ENCODE measurements at places on chromosomes 1 and 21. TPM values are rescaled to one million over a fixed set of nuclear protein-coding genes. Genes with fewer than 3 reads are reported as not detected.
A peak's percentile ranks its signal among the peaks of the same experiment; 100 is the strongest.

DNA sequence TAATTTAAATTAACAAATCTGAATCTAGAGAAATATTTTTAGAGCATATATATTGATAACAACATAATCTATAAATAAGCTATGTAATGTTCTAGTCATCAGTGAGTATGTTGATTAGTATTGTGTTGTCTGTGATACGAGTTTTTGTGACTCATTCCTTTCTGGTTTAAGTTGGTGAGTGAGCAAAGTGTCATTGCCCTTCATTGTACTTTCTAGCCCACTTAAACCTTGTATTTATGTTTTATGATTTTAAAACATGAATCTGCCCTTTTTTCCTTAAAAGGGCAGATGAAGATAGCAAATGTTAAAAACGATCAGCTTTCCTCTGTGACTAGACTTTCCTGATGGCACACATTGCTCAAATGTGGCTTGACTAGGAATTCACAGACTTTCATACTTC lies 38.5 kb downstream of the MACO1 start:
- no peak for DNase-seq

- peak; percentile 26 for DNase-seq
These were observed 155.5 kb downstream of the GLUL start for GRCh38 chr1:182235952-182236650.

DNA sequence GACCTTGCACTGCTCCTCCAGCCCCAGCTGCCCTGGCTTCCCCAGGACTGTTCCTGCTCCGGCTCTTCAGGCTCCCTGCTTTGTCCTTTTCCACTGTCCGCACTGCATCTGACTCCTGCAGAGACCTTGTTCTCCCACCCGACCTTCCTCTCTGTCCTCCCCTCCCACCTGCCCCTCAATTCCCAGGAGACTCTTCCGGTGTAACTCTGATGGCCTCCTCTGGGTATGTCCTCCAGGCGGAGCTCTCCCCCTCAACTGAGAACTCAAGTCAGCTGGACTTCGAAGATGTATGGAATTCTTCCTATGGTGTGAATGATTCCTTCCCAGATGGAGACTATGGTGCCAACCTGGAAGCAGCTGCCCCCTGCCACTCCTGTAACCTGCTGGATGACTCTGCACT lies 550 bp downstream of the ACKR1 start:
- DNase-seq: no peak

- no peak for DNase-seq
These were observed 55.9 kb downstream of the SIK1 start for GRCh38 chr21:43370888-43371570.

- DNase-seq: no peak
These were observed 1423.9 kb upstream of the PRMT6 start for GRCh38 chr1:105632342-105633196.

DNA sequence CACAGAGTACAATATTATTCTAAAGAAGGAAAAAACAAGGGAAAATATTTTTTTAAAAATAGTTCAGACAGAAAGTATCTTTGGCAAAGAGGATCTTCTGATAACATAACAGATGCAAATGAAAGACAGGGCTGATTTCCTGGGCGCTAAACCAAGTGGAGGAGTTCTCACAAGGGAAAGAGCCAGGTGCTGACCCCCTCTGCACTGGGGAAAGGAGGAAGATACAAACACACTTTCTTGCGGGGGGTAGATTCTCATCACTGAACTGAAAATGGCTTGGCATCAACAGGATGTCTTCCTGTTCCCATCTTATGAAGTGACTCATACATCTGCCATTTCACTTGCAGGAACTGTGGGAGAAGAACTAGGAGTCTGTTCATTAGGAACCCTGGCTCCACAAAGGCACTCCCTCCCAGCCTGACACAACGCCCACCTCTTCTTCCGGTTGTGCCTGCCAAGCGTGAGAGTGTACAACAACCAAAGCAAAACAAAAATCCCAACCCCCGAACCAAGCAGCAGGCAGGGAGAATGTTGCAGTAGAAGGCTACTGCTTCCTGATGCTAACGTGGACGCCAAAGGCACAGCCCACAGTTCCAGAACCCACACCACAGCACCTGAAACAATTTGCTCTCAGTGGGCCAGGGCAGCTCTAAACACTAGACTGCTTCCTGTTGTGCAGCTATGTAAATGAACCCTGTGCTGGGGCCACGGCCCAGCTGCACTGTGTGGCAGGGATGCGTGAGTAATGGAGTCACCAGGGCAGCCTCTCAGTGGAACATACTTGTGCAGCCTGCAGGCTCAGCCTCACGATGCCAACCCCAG lies 51.0 kb downstream of the GADD45A start:
- peak; percentile 73 for DNase-seq

The CD5L gene
- total RNA-seq: 0.52 TPM

The CACNA1S gene
- not detected for total RNA-seq

DNA sequence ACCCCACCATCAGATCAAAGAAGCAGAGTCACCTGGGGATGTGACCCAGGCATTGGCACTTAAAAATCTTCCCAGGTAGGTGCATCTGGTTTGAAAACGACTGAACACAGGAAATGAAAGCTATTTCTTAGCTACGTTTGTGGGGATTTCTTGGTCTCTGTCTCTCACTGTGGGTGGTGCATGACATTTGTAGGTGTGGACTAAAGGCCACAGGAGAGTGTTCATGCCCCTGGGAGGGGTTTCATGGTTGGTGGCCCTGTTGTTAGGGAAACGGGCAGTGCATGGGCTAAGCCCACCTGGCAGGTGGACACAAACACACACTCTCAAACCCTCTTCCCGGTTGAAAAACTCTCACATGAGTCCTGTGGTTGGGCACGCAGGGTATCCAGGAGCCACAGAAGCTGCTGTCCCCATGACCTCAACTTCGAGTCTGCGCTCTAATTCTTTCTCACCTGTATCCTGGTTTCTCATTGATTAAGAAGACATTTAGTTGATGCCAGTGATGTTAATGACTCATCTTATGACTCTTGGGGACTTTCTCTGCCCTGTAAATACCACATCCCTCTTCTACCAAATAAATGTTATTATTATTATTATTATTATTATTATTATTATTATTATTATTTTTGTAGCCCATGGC lies 119.4 kb downstream of the MRPS6 start:
- no peak for DNase-seq

DNA sequence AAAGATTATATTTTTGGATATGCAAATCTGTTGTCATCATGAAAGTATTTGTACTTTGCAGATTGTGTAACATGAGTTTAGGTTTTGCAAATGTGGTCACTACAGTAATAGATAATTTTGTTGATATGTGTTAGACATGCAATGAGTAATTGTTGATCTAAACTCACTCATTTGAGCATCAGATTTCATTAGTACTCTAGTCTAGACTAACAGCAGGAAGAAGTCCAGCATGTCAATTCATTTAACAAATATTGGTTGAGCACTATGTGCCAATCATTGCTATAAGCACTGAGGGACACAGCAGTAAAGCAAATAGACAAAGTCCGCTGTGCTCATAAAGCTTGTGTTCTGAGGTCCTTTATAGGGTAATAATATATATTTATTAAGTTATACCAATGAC lies 350.0 kb downstream of the USP25 start:
- no peak for DNase-seq

DNA sequence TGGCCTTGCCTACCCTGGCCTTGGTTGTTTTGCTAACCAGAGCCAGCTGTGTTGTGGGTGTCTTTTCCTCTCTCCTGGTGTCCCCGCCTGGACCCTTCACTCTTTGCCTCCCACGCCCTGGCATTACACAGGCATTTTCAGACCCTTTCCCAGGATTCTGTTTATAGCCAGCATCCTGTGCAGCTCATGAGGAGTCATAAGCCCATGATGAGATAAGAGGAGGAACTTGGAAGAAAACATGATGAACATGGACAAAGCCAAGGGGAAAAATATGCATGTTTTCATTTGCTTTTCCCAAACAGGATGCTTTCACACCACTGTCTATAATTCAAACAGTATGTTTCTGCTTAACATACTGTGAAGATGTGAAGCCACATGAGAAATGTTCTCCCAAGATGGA lies 18.7 kb upstream of the WARS2 start:
- DNase-seq: no peak

DNA sequence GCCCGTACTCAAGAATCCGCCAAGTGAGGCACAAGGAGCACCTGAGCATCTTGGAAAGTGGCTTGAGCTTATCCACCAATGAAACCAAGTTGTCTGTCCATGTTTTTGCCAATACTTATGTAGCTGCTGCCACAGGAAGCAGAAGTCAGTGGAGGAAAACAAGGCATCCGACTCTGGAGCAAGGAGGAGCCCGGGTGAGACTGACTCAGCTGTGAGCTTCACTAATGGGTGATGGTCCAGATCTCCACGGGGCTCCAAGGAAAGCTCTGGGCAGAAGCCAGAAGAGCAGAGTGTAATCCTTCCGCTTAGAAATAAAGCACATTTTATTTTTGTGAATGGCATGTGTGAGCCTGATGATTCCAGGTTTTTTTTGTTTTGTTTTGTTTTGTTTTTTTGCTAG lies 12.3 kb upstream of the SSR2 start:
- no peak for DNase-seq

DNA sequence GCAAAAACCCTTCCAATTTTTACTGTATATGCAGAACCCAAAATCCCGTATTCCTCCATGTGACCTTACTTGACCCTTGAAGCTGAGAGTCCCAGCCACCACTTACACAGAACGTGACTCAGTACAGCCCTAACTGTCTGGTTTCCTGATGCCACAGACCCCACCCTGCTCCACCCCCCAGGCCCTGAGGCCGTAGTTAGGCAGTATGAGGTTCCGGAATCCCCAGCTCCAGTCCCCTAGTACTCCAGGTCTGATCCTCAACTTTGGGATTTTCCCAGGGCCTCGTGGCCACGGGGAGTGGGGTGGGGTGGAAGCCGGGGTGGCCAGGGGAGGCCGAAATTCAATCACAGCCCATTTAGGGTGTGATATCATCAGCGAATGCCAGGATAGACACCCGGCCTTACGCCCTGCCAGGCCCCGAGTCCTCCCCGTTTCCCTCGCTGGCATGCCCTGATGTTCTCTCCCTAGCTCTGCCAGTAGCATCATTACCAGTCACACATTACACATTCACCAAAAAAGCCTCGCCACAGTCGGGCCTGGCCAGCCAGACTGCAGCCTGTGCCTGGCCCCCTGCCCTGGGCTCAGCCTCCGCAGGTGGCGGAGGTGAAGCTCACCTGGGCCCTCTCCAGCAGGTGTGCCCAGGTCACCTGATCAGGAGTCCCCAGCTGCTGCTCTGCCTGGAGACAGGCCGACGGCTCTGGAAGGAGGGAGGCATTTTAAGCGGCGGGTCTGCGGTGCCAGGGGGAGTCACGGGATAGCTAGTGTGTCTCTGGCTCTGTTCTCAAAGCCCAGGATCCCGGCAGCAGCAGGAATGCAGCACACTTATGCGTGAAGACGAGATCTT lies 70.8 kb downstream of the SCCPDH start:
- peak; percentile 39 for DNase-seq

The CFHR2 gene
- total RNA-seq: not detected

DNA sequence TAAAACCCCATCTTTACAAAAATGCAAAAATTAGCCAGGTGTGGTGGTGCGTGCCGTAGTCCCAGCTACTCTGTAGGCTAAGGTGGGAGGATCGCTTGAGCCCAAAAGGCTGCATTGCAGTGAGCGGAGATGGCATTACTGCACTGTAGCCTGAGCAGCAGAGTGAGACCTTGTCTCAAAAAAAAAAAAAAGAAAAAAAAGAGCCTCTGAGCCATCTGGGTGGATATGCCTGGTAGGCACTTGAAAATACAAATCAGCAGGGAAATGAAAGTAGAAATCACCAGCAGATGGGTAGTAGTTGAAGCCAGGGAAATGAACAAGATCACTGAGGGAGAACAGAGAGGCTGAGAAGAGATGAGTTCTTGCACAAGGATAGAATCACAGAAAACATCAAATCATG lies 131.0 kb upstream of the HMCN1 start:
- no peak for DNase-seq

The FAM72A gene
- total RNA-seq: not detected

The TTC4 gene
- 16.1 TPM for total RNA-seq

- DNase-seq: no peak
These were observed 736.4 kb downstream of the MATN1 start for GRCh38 chr1:29986986-29987385.

The RAD54L gene
- total RNA-seq: 0.71 TPM

DNA sequence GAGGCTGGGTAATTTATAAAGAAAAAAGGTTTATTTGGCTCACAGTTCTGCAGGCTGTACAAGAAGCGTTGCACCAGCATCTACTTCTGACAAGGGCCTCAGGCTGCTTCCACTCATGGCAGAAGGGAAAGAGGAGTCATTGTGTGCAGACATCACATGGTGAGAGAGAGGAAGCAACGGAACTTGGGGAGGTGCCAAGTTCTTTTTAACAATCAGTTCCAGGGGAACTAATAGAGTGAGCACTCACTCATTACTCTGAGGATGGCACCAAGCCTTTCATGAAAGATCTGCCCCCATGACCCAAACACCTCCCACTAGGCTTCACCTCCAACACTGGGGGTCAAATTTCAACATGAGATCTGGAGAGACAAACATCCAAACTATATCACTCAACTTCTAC lies 77.2 kb downstream of the DDAH1 start:
- no peak for DNase-seq

DNA sequence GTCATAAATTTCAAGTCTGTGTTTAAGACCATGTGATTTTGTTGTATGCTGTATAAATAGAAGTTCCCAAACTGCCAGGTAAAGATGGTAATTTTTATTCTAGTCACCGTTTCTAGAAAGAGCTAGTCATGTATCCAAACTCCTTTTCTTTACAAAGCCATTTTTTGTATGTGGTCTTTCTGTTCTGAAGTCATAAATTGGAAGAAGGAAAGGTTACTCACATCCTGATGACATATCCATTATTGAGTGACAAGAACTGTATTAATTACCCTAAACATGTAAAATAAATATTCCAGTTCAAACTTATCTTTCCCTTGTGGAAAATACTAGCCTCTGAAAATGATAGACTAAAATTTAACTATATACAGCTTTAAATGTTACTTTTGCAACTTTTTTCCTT lies 104.7 kb downstream of the POFUT2 start:
- no peak for DNase-seq

DNA sequence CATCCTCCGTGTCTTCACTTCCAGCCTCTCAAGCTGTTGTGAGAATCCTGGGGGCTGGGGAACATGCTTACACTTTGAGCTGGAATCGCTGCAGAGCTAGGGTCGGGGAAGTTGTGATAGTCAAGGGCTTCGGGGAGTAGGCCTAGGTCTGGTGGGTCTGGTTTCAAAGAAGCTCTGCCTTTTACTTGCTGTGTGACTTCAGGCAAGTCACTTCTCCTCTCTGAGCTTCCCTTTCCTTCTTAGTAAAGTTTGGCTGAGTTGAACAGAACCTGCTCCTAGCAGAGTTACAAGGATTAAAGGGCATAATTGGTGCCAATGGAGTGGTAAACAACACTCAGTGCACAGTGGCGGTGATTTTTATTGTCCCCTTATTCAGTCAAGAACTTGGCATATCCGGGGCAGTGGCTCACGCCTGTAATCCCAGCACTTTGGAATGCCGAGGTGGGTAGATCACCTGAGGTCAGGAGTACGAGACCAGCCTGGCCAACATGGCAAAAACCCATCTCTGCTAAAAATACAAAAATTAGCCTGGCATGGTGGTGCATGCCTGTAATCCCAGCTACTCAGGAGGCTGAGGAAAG lies 25.7 kb downstream of the ARHGEF19 start:
- no peak for DNase-seq

The FCAMR gene
- not detected for total RNA-seq

- DNase-seq: no peak
These were observed 49.1 kb downstream of the HLX start for GRCh38 chr1:220928320-220928719.

GRCh38 chr1:66930823-66931174 lies 6.0 kb downstream of the MIER1 start:
- no peak for DNase-seq

The PLA2G5 gene
- total RNA-seq: 51.4 TPM

The TINAGL1 gene
- 223 TPM for total RNA-seq

GRCh38 chr21:44357064-44357837 lies 3.8 kb downstream of the TRPM2 start:
- no peak for DNase-seq

Measured in left ventricle myocardium inferior (tissue), 1 donor.